Nasal cavity respiratory epithelium epithelial cell of viscerocranial mucosa (primary cell): ENCODE measurements at places on chromosomes 12 and 14. TPM values are rescaled to one million over a fixed set of nuclear protein-coding genes. Genes with fewer than 3 reads are reported as not detected.

Gene PROX2
- total RNA-seq: not detected in 2 replicates

Gene KRT6A
- 14,274 and 14,814 TPM in 2 replicates for total RNA-seq

Gene TAS2R20
- total RNA-seq: 0.34 and 6.2 TPM in 2 replicates

Gene NT5DC3
- 17.8 and 19.0 TPM in 2 replicates for total RNA-seq

Gene TOMM20L
- not detected in 2 replicates for total RNA-seq

Gene PRKAB1
- 14.4 and 16.9 TPM in 2 replicates for total RNA-seq

Gene EVL
- 5.8 and 18.8 TPM in 2 replicates for total RNA-seq

Gene SLC2A14
- under 0.01 TPM in 1 of 2 replicates, not detected in the other for total RNA-seq

Gene CCDC77
- total RNA-seq: 2.8 and 4.8 TPM in 2 replicates

Gene KLRC1
- total RNA-seq: not detected in 2 replicates

Gene GALNT16
- total RNA-seq: not detected in 2 replicates

Gene OR10P1
- not detected in 2 replicates for total RNA-seq

Gene IFNG-AS1
- not detected in 2 replicates for total RNA-seq

Gene OTX2
- 0.21 and 0.68 TPM in 2 replicates for total RNA-seq

Gene STX2
- 5.8 and 11.9 TPM in 2 replicates for total RNA-seq

Gene PTGDR
- total RNA-seq: not detected in 2 replicates

Gene SYNE3
- total RNA-seq: 4.8 and 5.5 TPM in 2 replicates

Gene ABCC9
- 0.34 and 0.78 TPM in 2 replicates for total RNA-seq

Gene STAB2
- not detected in 2 replicates for total RNA-seq

Gene SYCP3
- under 0.01 and 0.36 TPM in 2 replicates for total RNA-seq

Gene PYGL
- 105 and 139 TPM in 2 replicates for total RNA-seq

Gene ASPG
- under 0.01 and 0.71 TPM in 2 replicates for total RNA-seq

Gene NANOG
- total RNA-seq: under 0.01 TPM in 1 of 2 replicates, not detected in the other

Gene PRICKLE1
- 0.68 and 3.8 TPM in 2 replicates for total RNA-seq

Gene LTBP2
- 11.6 and 58.5 TPM in 2 replicates for total RNA-seq

Gene FRMD6
- total RNA-seq: 172 and 266 TPM in 2 replicates
